ENCODE measurements at places on chromosomes 5 and 9.

- no peaks in the 10 kb centered on the region for H3K36me3 ChIP-seq
- no peaks in the 10 kb centered on the region for H3K27me3 ChIP-seq
- peaks cover 20% of the 10 kb centered on the region for H3K4me1 ChIP-seq
- no peak overlapping the region for H3K4me3 ChIP-seq
Observed at GRCh38 chr5:96254980-96255691, 177.9 kb downstream of the PCSK1 start.

GRCh38 chr5:24819841-24820240, 175.1 kb upstream of the CDH10 start:
- no peaks in the 10 kb centered on the region for H3K27me3 ChIP-seq
- no peak for DNase-seq
- H3K27ac ChIP-seq: no peak overlapping the region
- H3K4me3 ChIP-seq: no peak overlapping the region

- H3K4me1 ChIP-seq: peaks cover 4% of the 10 kb centered on the region
- H3K36me3 ChIP-seq: no peaks in the 10 kb centered on the region
- DNase-seq: no peak
- H3K27me3 ChIP-seq: no peaks in the 10 kb centered on the region
- no peak overlapping the region for H3K4me3 ChIP-seq
Observed at GRCh38 chr9:90953200-90953599, 151.6 kb downstream of the SYK start.

DNA sequence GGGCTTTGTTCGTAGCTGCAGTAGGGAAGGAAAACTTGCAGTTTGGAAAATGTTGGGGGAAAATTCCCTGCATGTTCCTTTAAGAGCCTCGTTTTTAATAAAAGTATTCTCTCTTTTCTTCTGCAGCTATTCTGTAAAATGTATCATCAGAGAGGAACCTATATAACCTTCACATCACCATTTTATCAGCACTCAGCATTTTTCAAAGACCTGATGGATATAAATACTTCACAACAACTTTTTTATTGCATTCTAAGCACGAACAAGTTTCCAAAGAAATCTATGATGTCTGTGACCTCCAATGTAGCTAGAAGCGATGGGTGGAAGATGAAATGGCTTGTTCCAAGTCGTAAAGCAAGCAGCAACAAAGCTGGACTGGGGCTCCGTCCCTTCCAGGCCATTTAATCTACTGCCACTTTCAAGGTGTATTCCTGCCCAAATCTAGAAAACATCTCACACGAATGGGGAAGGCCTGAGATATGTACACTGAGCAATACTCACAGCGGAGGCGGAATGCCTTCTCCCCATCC, 84.0 kb downstream of the NSUN2 start:
- H3K27ac ChIP-seq: no peak overlapping the region
- no peak overlapping the region for H3K4me3 ChIP-seq
- peaks cover 50% of the 10 kb centered on the region for H3K27me3 ChIP-seq
- peak; percentile 1 for DNase-seq

- no peaks in the 10 kb centered on the region for H3K27me3 ChIP-seq
- H3K27ac ChIP-seq: peak overlapping the region; percentile 22
- DNase-seq: no peak
- H3K4me1 ChIP-seq: peaks cover 6% of the 10 kb centered on the region
- peaks cover 52% of the 10 kb centered on the region for H3K36me3 ChIP-seq
- no peak overlapping the region for H3K4me3 ChIP-seq
Observed at GRCh38 chr5:133072021-133072420, 20.2 kb downstream of the HSPA4 start.

- no peak overlapping the region for H3K27ac ChIP-seq
- no peak overlapping the region for H3K4me3 ChIP-seq
- no peaks in the 10 kb centered on the region for H3K27me3 ChIP-seq
- H3K4me1 ChIP-seq: peaks cover 5% of the 10 kb centered on the region
- peaks cover 16% of the 10 kb centered on the region for H3K36me3 ChIP-seq
Observed at GRCh38 chr5:179852993-179853547, 5.5 kb downstream of the MRNIP start.

- no peak overlapping the region for H3K4me3 ChIP-seq
- peaks cover 3% of the 10 kb centered on the region for H3K36me3 ChIP-seq
- no peak overlapping the region for H3K27ac ChIP-seq
- no peak for DNase-seq
Observed at GRCh38 chr5:127924606-127925005, 159.0 kb upstream of the SLC12A2 start.

- no peak overlapping the region for H3K27ac ChIP-seq
- peaks cover 42% of the 10 kb centered on the region for H3K36me3 ChIP-seq
- H3K27me3 ChIP-seq: no peaks in the 10 kb centered on the region
- no peaks in the 10 kb centered on the region for H3K4me1 ChIP-seq
- DNase-seq: no peak
Observed at GRCh38 chr9:92242260-92243136, 51.0 kb downstream of the IARS1 start.

GRCh38 chr9:93588641-93589609, 12.5 kb downstream of the PHF2 start:
- peak overlapping the region; percentile 88 for H3K27ac ChIP-seq
- H3K4me3 ChIP-seq: no peak overlapping the region
- DNase-seq: peak; percentile 32
- H3K4me1 ChIP-seq: peaks cover 22% of the 10 kb centered on the region
- H3K36me3 ChIP-seq: peaks cover 11% of the 10 kb centered on the region

- peaks cover 4% of the 10 kb centered on the region for H3K4me1 ChIP-seq
- DNase-seq: no peak
- H3K4me3 ChIP-seq: no peak overlapping the region
- no peaks in the 10 kb centered on the region for H3K36me3 ChIP-seq
Observed at GRCh38 chr5:160240350-160240749, 11.0 kb downstream of the FABP6 start.

DNA sequence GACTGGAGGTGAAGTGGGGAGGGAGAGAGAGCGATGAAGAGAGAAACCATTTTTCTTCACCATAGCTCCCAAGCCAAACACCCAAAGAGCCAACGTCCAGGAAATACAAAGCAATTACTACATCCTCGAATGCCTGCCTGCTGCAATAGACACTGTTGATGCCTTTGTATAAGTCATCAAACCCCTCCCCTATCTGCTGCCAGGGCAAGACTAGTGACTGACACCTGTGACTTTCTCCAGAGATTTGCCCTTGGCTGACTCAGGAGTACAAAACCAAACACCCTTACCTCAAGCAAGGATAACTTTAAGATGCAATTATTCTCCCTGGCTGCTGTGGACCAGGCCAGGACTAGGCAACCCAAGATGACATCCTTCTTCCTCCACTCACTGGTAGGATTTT, 81.8 kb upstream of the RASA1 start:
- H3K4me3 ChIP-seq: no peak overlapping the region
- peaks cover 12% of the 10 kb centered on the region for H3K4me1 ChIP-seq
- peaks cover 6% of the 10 kb centered on the region for H3K27me3 ChIP-seq
- DNase-seq: no peak

- H3K27ac ChIP-seq: peak overlapping the region; percentile 20
- H3K4me1 ChIP-seq: peaks cover 40% of the 10 kb centered on the region
- H3K36me3 ChIP-seq: no peaks in the 10 kb centered on the region
- no peak for DNase-seq
Observed at GRCh38 chr5:59260200-59260599, 633.3 kb downstream of the PDE4D start.

GRCh38 chr5:44001675-44002380, 387.4 kb downstream of the FGF10 start:
- H3K27me3 ChIP-seq: no peaks in the 10 kb centered on the region
- H3K36me3 ChIP-seq: no peaks in the 10 kb centered on the region
- no peak for DNase-seq
- no peak overlapping the region for H3K4me3 ChIP-seq
- H3K27ac ChIP-seq: no peak overlapping the region

GRCh38 chr9:132898051-132898450, 19.4 kb downstream of the SPACA9 start:
- H3K4me1 ChIP-seq: peaks cover 2% of the 10 kb centered on the region
- H3K4me3 ChIP-seq: no peak overlapping the region
- no peak for DNase-seq
- H3K36me3 ChIP-seq: peaks cover 43% of the 10 kb centered on the region
- H3K27ac ChIP-seq: no peak overlapping the region

DNA sequence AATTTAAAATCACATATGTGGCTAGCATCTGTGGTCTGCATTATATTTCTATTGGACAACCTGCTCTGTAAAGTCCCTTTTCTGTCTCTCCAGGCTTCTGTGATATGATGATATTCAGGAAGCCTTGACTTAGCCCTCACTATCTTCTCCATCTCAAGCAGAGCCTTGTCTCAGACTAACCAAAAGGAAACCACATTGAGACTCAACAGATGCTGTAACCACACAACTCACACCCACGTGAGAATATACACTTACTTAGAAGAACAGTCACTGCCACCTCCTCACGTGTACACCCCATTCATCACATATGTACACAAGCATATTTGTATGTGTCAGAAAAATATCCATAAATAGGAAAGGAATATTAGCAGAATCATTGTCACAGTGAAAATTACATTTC, 33.6 kb downstream of the HTR4 start:
- H3K27ac ChIP-seq: no peak overlapping the region
- H3K4me3 ChIP-seq: no peak overlapping the region
- no peaks in the 10 kb centered on the region for H3K36me3 ChIP-seq
- peaks cover 24% of the 10 kb centered on the region for H3K4me1 ChIP-seq
- no peaks in the 10 kb centered on the region for H3K27me3 ChIP-seq
- no peak for DNase-seq

Data from mesothelial cell of epicardium (in vitro differentiated cells).